Body of pancreas (tissue), 4 donors: ENCODE measurements at places on chromosomes 2 and 18. TPM values are rescaled to one million over a fixed set of nuclear protein-coding genes. Genes with fewer than 3 reads are reported as not detected.

DNA sequence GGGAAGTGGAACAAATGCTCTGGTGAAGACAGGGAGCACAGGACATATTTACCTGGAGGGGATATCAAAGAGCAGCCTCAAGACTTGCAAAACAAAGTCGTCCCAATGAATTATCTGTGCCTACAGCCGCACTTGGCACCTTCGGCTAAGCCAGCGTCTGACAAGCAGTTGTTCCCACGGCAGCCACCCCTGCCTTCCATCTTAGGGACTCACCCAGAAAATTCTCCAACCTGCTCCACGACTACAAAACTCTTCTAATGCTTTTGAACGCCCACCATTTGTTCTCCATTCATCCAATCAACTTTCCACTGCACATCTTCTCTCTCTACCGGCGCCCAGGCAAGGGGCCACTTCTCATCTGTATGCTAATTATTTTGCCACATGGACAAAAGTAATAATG, 7.0 kb downstream of the MYT1L start:
- no peaks in the 10 kb centered on the region for H3K27me3 ChIP-seq
- no peaks in the 10 kb centered on the region for H3K36me3 ChIP-seq
- H3K27ac ChIP-seq: no peak overlapping the region
- H3K4me3 ChIP-seq: no peak overlapping the region
- no peak for DNase-seq

DNA sequence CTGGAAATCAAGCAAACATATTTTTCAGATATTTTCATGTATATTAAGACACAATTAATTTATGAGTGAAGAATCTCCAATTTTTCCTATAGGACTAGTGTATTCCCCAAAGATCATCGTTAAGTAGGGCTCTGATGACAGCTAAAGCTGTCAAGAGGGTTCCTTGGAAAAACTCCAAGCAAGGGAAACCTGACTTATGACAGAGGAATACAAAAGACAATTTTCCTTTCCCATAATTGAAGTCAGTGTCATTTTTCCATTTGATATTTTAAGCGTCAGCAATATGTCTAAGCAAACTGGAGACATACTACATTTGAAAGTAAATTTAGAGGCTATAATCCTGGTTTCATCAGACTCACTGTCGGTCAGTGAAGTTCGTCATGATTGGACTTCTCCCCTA, 36.1 kb downstream of the RIT2 start:
- no peak overlapping the region for H3K27ac ChIP-seq
- H3K27me3 ChIP-seq: no peaks in the 10 kb centered on the region
- H3K4me3 ChIP-seq: no peak overlapping the region
- DNase-seq: no peak

DNA sequence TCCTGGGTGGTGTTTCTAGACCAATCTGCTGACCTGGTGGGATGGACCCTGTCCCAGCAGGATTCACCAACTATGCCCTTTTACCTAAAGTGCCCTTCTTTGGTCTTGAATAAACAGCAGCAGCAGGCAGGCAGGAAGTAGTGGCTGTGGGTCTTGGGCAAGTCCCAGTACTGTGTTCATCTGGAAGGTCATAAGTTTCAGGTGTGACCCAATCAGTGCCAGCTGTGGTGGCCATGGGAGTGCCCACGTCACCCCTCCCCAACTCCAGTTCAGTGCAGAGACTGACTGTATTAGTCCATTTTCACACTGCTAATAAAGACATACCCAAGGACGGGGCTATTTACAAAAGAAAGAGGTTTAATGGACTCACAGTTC, 148.3 kb upstream of the SRD5A2 start:
- no peak for DNase-seq
- H3K4me1 ChIP-seq: no peaks in the 10 kb centered on the region
- H3K27ac ChIP-seq: no peak overlapping the region
- H3K27me3 ChIP-seq: no peaks in the 10 kb centered on the region

- H3K4me1 ChIP-seq: peaks cover 4% of the 10 kb centered on the region
- H3K4me3 ChIP-seq: no peak overlapping the region
- DNase-seq: no peak
- no peak overlapping the region for H3K27ac ChIP-seq
- H3K36me3 ChIP-seq: no peaks in the 10 kb centered on the region
Measured at GRCh38 chr18:45667056-45667736, 51.9 kb downstream of the SLC14A2 start.

- no peaks in the 10 kb centered on the region for H3K36me3 ChIP-seq
- H3K27ac ChIP-seq: no peak overlapping the region
- DNase-seq: no peak
- no peaks in the 10 kb centered on the region for H3K27me3 ChIP-seq
- H3K4me3 ChIP-seq: no peak overlapping the region
Measured at GRCh38 chr2:45567974-45568789, 42.9 kb downstream of the SRBD1 start.

Gene RNF138
- 5.3 TPM for total RNA-seq

GRCh38 chr2:132731441-132731840, 61.4 kb upstream of the LYPD1 start:
- H3K36me3 ChIP-seq: no peaks in the 10 kb centered on the region
- DNase-seq: no peak
- H3K4me1 ChIP-seq: no peaks in the 10 kb centered on the region
- no peak overlapping the region for H3K27ac ChIP-seq
- no peak overlapping the region for H3K4me3 ChIP-seq
- H3K27me3 ChIP-seq: no peaks in the 10 kb centered on the region

GRCh38 chr2:178859730-178860129, 52.5 kb upstream of the TTN start:
- H3K27me3 ChIP-seq: no peaks in the 10 kb centered on the region
- no peak for DNase-seq
